A673 (cell line): ENCODE measurements at places on chromosomes 11 and 22. TPM values are rescaled to one million over a fixed set of nuclear protein-coding genes. Genes with fewer than 3 reads are reported as not detected.

The ZBTB16 gene
- 12.0 and 14.1 TPM in 2 replicates for total RNA-seq

The OR5D16 gene
- not detected in 2 replicates for total RNA-seq

The ISX gene
- total RNA-seq = not detected in 2 replicates

The SLC29A2 gene
- total RNA-seq = 60.4 and 62.4 TPM in 2 replicates

The BDNF gene
- total RNA-seq = 0.07 and 0.09 TPM in 2 replicates

The CARD18 gene
- total RNA-seq = not detected in 2 replicates

The MS4A15 gene
- total RNA-seq = not detected in 2 replicates

The TMEM191B gene
- total RNA-seq = not detected in 2 replicates

The OR52I1 gene
- total RNA-seq = not detected in 2 replicates

The CRYBB2 gene
- total RNA-seq = 0.39 TPM in 1 of 2 replicates, not detected in the other

The SLC6A5 gene
- not detected in 2 replicates for total RNA-seq

The OR4S2 gene
- total RNA-seq = not detected in 2 replicates

The C11orf16 gene
- not detected in 2 replicates for total RNA-seq

The NRXN2 gene
- 5.0 and 6.1 TPM in 2 replicates for total RNA-seq

The TIGD3 gene
- total RNA-seq = 2.3 and 3.5 TPM in 2 replicates

The CCDC116 gene
- 1.3 and 2.3 TPM in 2 replicates for total RNA-seq

The AGBL2 gene
- 6.5 and 8.2 TPM in 2 replicates for total RNA-seq

The DERL3 gene
- total RNA-seq = 1.5 and 2.0 TPM in 2 replicates

The IGLL5 gene
- not detected in 2 replicates for total RNA-seq

The C11orf52 gene
- total RNA-seq = 1.4 and 1.5 TPM in 2 replicates

The OR51V1 gene
- total RNA-seq = not detected in 2 replicates

The PHF5A gene
- 72.6 and 85.5 TPM in 2 replicates for total RNA-seq

The OR51I1 gene
- not detected in 2 replicates for total RNA-seq

The TREH gene
- not detected in 2 replicates for total RNA-seq

The RASSF10 gene
- 0.15 TPM in 1 of 2 replicates, not detected in the other for total RNA-seq

The MPZL3 gene
- 0.33 and 0.52 TPM in 2 replicates for total RNA-seq

The PARVA gene
- total RNA-seq = 15.2 and 17.4 TPM in 2 replicates

The LRRC4C gene
- 38.3 and 52.3 TPM in 2 replicates for total RNA-seq

The CASTOR1 gene
- total RNA-seq = 2.0 and 5.5 TPM in 2 replicates

The LRRC32 gene
- not detected in 2 replicates for total RNA-seq

The GNAZ gene
- total RNA-seq = 5.1 and 8.0 TPM in 2 replicates

The BIRC3 gene
- 2.5 and 2.8 TPM in 2 replicates for total RNA-seq
